ENCODE measurements at places on chromosomes 7 and 10.

GRCh38 chr7:157150882-157151281, 12.2 kb downstream of the UBE3C start:
- no peak for DNase-seq

- DNase-seq, result no peak
Observed at GRCh38 chr7:40604601-40605438, 470.0 kb downstream of the SUGCT start.

DNA sequence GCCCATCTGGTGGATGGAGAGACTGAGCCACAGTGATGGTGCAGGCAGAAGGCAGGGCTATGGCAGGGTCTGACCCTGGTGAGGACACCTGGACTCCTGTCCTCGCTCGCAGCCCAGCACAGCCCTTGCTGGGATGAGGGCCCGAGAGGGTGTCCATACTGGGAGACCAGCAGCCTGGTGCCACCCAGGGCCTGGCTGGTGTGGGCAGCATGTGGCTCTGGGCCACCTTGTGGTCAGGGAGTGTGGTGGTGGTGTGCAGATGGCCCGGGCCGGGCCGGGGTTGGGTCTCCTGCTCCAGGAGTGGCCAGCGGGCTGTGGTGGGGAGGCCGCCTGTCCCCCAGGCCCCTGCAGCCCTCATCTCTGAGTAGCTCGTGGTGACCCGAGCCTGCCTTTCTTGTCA, 14.9 kb downstream of the ADCY1 start:
- DNase-seq, result no peak

DNA sequence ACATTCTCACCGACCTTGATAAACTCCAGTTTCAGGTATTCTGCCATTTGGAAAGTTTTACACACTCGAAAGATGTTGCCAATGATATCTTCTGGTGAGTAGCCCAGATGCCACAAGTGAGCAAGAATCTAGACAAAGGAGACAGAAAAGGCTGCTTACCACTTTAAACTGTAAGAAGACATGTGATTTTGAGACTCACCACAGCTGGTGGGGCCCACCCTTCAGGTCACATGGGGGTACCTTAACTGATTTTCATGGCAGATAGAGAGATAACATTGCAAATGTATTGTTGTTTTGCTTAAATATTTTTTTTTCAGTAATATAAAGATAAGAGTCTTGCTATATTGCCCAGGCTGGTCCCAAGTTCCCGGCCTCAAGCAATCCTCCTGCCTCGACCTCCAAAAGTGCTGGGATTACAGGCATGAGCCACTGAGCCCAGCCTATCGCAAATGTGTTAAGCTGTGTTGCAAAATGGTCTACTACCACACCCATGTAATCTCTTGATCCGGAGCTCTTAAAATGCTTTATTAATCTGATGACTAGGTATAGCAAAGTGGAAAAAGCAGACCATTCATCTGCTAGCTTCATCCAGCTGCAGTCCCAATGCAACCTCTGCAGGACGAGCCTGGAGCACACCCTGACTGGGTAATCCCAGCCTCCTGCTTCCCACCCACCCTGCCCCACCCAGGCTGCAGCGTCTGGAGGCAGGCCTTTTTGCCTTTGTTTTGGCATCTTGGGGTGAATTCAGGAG, 18.5 kb downstream of the RFC2 start:
- DNase-seq, result no peak

- no peak for DNase-seq
Observed at GRCh38 chr7:157392256-157393037, 55.6 kb downstream of the DNAJB6 start.

DNA sequence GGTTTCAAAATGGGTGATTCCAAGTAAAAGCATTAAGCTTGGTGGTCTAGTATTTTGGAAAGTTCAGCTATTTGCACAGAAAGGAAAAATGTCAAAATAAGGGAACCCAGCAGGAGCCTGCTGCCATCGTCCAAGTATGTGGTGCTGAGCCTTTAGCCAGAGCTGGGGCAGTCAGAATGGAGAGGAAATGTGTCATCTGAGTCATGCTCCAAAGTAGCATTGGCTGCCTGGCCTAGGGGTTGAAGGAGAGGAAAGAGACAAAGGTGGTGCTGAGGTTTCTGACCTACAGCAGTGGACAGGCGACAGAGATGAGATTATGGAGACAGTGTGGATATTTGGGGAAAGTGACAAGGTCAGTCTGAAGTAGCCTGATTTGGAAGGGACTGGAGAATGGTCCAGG, 103.9 kb downstream of the PLCE1 start:
- DNase-seq, result no peak

DNA sequence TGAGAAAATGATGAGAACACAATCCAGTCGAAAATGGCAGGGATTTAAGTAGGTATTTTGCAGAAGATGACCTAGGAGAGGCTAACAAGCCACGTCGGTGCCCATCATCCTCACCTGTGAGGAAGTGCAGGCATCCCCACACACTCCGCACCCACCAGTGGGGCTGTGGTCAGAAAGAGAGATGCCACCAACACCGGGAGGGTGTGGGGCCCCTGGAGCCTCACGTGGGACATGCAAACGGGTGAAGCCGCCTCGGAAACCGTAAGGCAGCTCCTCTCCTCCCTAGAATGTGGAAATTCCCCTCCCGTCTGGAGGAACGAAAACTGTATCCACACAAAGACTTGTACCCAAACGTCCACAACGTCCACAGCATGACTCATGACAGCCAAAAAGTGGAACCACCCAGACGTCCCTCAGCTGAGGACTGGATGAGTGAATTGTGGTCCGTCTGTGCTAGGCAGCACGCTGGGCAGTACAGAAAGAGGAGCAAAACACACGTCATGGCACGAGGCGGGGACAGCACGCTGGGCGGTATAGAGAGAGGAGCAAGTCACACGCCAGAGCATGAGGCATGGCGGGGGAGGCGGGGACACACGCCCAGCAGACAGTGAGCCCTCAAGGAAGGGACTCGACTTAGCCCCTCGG, 246.0 kb downstream of the ELFN1 start:
- DNase-seq, result no peak

- DNase-seq, result no peak
Observed at GRCh38 chr10:69850440-69850839, 48.7 kb downstream of the COL13A1 start.

- no peak for DNase-seq
Observed at GRCh38 chr7:36344622-36345021, 45.0 kb upstream of the ANLN start.

DNA sequence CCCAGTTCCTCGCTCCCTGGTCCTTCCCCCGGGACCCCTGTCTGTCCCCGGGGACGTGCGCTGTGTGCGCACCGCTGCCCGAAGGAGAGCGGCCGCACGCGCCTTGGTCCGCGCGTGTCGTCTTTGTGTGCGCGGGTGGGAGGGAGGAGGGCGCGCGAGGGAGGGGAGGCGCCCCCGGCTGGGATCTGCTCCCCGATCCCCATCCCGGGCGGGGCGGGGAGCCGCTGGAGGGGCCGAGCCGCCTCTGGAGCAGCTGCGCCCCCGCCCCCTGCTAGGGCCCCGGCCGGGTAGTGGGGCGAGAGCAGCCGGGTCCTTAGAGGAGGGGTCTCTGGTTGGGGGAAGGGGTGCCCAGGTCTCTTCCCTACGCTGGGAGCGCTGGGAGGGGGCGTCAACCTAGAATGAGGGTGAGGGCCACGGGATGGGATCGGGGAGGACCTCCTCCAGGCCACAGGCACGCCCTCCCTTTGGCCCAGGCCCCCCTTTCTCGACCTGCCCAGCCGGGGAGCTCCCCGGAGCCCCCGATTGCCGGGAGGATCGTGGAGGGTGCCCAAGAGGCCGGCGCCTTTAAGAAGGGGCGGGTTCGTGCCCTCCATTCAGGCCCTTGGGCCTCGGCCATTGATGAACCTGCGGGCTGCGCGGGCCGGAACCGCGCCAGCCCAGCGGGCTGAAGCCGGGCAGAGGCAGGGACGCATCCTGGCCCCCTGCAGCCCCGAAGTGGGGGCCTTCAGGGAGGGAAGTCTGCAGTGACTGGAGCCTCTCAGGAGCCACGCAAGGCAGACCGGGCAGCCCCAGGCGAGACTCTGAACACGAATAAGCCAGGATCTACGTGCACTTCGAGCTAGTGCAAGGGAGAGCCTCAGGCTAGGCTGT, 678 bp downstream of the SH2B2 start:
- no peak for DNase-seq

DNA sequence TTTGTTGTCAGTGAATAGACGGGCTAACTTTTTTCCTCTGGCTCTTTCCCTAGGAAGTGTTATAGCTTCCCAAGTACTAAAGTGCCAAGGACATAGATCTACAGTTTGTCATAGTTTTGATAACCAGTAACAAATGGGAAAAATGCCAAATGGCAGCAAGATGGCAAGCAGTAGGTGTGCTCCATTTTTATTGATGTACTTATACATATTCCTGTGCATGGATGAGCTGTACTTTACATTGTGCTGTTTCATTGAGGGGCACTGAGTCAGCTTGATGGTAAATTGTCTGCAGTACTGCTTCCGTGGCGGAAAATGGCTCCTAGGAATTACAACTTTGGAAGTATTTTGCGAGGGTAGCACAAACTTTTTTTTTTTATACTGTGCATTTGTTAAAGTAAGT, 7.1 kb downstream of the ADAM22 start:
- no peak for DNase-seq

DNA sequence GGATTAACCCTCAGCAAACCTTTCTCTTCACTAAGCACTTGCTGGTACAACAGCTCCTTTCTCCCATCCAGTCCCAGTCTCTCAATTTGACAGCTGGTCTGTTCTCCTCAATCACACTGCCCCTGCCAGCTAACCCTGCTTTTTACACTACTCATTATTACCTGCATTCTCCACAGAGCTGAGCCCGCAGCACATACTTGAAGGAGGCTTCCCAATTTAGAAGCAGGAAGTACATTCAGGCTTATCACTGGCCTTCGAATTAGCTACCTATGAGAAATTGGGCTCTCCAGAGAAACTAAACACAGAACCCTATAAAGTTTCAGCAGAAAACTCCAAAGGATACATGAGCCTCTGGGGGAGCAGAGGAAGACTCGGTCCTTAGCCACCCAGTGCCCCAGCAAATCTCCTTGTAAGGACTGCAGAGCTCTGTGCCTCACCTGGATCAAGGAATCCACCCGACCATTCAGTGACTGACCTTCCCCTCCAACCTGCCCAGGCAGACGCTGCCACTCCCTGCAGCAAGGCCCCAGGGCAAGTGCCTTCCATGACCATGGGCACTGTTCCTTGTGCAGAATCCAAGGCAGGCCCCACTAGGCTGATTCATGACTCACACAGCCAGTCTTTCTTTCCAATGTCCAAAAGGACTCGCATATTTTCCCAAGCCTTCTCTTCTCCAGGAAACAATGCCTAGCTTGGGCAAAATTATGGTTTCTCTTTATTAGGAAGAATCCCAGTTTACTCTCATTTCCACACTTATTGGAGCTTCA, 68.0 kb downstream of the VOPP1 start:
- DNase-seq, result no peak

DNA sequence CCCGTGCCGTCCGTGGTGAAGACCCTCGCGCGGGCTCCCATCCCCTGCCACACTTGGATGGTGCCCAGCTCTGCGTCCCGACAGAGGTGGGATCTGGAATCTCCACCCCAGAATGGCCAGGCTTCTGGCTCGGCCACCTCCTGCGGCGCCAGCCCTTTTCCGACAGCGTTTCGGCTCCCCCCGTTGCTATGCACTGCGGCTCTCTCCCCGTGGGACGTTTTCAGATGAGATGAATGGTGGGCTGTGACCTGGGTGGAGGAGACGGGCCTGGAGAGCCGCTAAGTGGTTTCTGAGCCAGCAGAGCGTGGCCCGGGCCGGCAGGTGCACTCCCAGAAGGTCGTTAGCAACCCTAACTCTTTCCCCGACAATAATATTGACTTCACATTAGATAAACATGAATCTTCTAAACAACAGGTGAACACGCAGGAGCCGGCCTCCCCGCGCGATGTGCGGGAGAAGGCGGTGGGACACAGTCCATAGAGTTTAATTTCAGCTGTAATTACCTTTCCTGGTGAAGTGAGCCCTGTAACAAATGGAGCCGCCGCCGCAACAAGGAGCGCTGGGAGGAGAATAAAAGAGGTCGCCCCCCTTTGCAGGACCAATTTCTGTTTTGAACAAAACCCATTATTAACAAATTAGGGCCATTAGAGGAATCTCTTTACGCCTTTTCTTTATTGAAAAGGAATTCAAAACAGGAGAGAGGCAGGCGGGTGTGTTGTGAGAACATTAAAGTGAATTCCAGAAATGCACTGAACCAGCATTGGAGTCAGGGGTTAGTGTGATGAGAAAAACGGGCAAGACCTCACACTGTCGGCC, 294.3 kb upstream of the PFKP start:
- DNase-seq, result no peak

GRCh38 chr10:77011874-77012811, 625.5 kb downstream of the KCNMA1 start:
- DNase-seq, result no peak

GRCh38 chr10:48579251-48579960, 25.5 kb downstream of the ARHGAP22 start:
- DNase-seq, result no peak

- DNase-seq, result no peak
Observed at GRCh38 chr10:28716748-28717147, 39.4 kb downstream of the BAMBI start.

DNA sequence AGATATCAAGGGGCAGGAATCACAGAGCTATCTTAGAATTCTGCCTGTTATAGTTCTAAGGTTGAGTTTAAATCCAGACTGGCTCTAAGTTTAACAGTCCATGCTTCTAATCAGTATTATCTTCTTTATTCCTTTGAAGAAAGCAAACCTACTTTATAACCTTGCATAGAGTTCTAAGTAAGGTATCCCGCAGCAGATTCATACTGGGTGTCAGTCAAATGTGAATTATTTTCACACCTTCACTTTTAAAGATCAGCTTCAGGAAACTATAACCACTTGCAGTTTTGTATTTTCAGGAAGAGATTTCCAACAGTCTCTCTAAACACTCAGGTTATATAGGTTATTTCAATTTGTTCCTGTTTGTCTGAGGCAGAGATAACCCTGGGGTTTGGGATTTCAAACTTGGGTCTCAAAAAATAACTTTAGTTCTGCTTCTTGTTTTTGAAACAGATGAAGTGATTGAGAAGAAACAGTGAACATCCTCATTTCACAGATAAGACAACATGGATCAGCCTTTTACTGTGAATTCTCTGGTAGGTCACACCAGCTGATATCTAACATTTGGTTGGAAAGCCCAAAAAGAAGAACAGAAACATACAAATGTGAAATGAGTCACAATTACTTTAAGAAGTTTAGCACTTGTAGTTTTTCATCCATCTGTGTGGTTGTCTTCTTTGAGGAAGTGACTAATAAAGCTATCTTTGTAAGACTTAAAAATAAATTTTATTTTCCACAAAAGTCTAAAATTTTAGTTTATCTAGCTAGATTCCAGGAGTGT, 21.4 kb downstream of the STAMBPL1 start:
- no peak for DNase-seq

GRCh38 chr10:28794986-28795385, 117.7 kb downstream of the BAMBI start:
- DNase-seq, result no peak

- DNase-seq, result no peak
Observed at GRCh38 chr10:128268015-128268722, 141.9 kb upstream of the MKI67 start.

DNA sequence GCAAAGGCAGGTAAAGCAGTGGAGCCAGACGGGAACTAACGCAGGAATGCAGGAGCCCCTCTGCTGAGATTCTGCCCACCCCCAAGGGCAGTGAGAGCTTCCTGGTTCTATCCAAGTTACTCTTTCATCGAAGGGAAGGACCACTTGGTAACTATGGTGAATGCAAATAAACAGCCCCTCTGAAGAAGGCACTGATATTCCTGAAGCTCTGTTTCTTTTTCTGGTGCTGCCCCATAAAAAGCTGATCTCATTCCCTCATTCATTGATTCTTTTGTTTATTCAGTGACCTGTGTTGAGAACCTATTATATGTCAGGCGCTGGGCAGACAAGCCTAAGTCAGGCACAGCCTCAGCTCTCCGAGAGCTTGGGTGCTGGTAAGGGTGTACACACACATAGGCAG, 217.3 kb downstream of the SNX10 start:
- DNase-seq, result no peak

- no peak for DNase-seq
Observed at GRCh38 chr10:35194471-35194870, 67.8 kb downstream of the CREM start.
